ENCODE measurements at places on chromosomes 1 and 21. TPM values are rescaled to one million over a fixed set of nuclear protein-coding genes. Genes with fewer than 3 reads are reported as not detected.
A peak's percentile ranks its signal among the peaks of the same experiment; 100 is the strongest.

DNA sequence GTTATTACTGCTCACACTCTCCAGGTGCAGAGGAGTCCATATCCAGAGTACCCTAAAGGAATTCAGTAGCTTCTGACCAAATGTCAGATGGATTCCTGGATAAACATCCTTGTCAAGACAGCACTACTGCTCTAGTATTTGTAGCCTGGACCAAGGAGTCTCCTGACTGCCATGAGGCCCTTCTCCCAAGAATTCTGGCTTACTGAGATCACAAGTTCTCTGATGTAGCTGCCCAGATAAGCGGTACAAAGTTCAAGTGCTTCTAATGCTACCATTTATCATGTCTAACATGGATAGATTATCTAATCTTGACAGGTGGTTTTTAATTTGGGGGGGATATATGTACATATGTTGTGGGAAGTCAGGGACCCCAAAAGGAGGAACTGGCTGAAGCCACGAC, 196.6 kb upstream of the HMCN1 start:
- no peak for DNase-seq

GRCh38 chr1:167447521-167448136, 70.7 kb downstream of the CD247 start:
- DNase-seq = peak; percentile 70

The ADSS2 gene
- total RNA-seq = 5.5 TPM

DNA sequence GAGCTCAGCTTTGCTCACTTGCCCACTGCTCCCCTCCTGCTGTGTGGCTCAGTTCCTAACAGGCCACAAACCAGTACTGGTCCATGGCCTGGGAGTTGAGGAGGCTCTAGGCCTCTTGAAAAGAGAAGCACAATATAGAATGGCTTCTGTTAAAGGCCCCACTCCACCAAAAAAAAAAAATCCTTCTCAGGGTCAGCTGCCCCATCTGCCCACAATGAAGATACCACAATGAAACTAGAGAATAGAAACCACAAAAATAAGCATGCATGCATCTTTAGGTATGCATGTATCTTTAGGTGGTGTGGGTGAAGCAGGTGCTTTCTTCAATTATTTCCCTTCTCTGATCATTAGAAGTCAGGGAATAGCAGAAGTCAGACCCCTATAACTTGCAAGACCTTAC, 620.4 kb upstream of the BEND5 start:
- DNase-seq = no peak

The DYNLT5 gene
- total RNA-seq = 1.6 TPM

GRCh38 chr21:32389337-32390015, 3.3 kb downstream of the URB1 start:
- DNase-seq = no peak

GRCh38 chr1:219075121-219075879, 98.4 kb upstream of the LYPLAL1 start:
- no peak for DNase-seq

The TTC4 gene
- 12.8 TPM for total RNA-seq

DNA sequence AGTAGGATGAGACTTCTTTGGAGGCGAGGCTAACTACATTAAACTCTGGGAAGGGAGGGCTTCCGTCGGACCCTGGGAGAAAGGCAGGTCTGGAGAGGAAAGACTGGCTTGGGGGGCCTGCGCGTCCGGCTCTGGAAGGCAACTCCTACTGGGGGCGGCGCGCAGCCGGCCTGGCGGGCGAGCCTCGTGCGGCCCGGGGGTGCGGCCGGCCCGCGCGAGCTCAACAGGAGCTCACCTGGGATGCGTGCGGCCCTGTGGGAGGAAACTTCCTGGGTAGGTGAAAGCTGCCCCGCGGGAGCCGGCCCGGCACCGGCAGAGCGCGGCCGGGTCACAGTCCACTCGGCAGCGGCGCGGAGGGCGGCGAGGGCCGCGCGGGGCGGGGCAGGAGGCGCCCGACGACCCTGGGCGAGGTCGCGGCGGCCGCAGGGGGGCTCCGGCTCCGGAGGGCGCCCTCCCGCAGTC, 449 bp downstream of the EPS15 start:
- peak; percentile 83 for DNase-seq

DNA sequence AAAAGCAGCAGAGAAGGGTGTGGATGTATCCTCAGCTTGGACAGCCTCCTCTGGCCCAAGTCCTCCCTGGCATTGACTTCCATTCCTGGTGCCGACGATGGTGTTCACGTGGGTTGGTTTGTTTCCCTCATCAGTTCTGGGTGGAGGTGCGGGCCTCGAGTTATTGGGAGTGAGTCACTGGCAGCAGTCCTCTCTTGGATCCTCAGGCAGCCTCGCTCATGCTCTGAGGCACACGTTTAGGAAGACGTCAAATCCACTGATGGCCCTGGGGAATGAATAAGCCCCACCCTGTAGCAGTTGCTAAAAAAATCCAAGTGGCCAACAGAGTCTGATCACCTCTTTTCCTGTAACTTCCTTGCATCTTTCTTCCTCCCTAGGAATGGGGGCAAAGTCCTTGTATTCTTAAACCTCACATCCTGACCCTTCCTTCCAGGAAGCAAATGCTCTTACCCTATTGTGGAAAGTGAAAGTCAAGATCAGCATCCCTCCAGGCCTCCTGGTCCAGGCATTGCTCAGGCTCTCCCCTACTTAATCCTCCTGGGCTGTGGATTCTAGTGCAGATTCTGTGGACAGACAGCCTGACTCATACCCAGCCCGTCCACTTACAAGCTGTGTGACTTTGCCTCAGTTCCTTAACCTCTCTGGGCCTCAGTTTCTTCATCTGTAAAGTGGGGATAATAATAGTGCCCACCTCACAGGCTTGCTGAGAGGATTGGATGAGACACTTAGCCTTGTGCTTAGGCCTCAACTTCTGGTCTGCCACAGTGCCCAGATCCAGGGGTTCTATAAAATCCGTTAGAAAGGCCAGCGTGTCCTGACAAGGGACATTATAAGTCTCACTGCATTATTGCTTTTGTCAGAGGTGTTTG, 111.1 kb downstream of the TLR5 start:
- DNase-seq = no peak

DNA sequence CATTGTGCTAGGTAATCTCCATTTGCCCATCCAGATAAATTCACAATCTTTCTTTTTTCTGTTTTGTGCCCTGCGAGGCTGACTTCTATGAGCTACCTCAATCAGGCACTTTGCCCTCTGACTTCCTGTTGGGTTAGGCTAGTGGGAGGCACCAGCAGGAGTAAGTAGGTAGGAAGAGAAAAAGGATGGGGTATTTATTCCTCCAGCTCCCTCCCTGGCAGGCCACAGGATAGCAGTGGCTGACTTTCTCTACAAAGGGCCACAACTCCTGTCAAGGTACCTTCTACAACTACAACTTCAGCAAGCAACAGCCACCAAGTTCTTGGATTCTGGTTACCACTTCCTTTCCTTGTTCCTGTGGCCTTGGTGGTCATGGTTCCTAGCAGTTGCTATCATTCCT, 18.8 kb upstream of the GORAB start:
- DNase-seq = no peak

DNA sequence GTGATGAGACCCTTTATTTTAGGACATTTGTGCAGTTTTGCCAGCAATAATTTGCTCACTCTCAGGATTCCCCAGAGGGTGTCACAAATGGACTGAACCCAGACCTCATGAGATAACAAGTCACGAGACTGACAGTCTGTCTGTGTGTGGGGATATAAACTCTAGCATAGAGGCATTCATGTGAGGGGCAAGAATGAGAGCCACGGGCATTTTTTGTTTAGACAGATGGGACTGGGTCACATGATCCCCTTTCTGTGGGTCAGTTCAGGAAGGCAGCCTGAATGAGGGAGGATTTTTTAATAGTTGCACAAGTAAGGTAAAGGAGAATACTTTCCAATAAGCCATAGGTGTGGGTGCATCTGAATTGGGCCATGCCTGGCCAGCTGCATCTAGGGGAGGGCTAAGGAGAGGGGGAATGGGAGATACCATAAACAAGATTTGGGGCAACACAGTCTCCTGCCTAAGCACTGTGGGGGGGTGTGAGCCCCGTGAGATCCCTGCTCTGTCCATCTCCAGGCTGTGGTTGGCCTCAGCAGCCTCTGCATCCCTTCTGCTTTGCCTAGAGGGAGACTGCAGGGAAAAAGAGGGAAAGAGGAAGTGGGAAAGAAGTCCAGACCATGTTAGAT, 66.6 kb downstream of the NAV1 start:
- DNase-seq = no peak

DNA sequence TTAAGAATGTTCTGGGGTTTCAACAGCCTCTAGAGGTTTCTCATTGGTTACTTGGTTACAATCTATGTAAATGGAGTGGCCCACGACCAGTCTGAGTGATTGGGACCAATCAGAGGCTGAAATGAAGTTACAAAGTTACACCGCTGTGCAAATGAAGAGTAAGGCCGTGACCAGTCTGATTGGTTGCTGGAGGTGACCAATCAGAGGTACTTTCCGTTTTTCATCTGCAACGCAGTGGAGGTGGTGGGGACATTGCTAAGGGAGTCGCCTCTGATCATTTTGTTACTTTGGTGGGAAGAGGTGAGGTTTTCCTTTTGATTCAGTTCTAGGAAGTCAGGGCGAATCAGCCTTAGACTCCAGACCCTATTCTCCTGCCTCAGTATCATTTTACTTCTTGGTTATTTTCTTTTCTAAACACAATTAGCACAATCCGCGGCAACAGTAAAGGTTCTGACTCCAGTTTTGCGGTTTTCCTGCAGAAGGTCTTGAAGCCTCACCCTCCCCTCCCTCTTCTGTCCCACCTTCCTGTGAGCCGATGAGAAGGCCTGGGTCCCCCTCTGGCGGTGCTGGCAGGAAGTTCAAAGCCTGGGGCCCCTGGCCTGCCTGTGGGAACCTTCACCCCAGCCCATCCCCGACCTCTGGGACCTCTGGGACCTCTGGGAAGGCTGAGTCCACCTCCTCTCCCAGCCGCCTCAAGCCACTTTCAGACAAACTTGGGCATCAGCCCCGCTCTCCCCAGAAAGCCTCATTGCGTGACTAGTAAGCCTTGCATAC, 38.7 kb upstream of the TTC34 start:
- DNase-seq = peak; percentile 14

DNA sequence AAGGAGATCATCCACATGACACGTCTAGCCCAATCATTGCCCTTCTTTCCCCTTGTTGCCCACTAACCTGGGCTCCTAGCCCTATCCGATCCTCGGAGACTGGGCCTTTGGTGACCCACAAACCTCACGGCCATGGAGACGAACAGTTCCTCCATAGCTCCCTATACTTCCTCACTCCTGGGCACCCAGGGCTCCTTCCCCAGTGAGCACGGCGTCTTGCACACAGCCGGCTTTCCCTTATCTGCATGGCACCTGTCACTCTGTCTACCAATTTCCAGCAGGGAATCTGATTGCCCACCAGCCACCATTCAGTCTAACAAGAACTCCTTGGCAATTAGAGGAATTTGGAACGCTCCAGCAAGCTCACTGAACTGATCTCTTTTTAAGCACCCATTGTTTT, 3.1 kb downstream of the GNG4 start:
- DNase-seq = no peak
